CD4-positive, alpha-beta T cell treated with Interleukin-15 for 4 hours (primary cell): ENCODE measurements at places on chromosomes 6 and 20.

- DNase-seq, result no peak
These were observed 64.0 kb downstream of the QRSL1 start for GRCh38 chr6:106693418-106693817.

DNA sequence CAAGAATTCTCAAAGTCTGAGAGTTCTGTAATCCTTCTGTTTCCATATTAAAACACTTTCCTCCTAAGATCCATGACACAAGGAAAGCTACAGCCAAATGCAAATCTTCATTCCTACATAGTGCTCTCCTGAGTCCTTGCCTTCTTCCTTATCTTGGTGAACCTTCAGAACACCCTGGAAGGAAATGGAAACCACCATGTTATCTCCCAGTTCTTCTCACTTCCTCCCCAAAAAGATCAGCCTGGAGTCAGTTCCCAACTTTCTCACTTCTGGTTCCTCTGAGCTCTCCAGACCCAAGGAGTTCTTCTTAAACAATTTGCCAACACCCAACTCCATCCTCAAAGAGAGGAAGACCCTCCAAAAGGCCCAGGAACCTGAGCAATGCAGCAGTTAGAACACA lies 193.3 kb upstream of the CCN2 start:
- no peak for DNase-seq

DNA sequence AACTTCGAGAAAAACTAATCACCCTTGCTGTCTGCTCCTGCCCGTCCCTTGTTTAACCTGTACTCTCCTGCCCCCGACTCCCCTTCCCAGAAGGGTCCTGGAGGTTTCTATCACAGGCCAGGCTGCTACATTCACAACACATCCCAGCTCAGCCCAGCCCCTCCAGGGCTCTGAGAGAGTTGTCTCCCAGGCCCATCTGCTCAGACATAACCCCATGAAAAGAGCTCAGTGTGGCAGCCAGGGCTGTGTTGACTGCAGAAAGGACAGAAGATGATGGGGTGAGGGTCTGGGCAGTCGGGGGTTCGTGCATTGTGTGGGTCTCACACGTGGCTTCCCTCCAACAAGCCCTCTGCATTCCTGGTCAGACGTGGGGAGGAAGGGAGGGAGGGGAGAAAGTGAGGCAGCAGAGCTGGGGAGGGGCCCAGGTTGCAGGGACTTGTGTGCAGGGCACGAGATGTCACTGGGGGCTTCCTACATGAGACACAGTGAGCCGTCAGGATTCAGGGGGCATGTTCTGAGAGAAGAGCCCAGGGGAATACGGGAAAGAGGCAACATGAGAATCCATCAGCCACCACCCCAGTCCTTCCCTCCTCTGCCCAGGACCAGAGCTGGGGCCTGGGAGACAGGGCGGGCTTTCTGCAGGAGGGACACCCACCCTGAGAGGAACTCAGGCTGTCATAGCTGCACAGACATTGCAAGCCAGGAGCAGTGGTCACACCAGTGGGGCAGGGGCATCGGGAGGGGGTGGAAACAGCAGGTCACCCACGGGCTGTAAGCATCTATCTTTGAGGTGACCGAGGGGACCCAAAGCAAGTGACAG lies 372.9 kb downstream of the PREX1 start:
- no peak for DNase-seq

DNA sequence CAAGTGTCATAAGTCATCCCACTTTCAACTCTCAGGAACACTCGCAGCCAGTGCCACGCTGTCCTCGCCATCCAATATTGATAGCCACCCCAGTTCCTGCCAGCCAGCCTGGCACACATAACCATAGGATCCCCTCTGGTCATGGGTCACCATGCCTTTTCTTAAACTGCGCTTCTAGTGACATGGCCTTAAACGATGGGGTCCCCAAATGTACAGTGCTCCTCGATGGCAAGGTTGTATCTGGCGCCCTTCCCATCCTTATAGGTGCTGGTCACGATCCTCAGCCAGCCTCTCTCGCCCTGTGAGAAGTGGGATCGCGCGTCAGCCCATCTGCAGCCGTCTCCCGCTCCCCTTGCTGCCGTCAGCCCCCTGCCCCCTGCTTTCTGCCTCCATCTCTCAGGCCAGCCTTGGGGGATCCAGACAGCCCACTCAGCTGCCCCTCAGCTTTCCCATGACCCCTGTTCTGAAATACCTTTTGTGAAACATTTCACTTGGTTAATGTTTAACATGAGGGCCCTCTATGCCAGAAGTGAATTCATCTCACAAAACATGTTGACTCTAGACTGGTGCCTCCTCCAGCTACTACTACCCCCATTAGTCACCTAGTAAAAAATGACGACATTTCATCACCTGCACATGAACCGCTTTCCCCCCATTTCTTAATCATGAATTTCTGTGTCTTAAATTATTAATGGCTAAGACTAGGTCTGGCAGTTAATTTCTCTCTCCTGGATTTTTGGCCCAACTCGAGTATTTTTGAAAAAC lies 11.4 kb downstream of the CTSZ start:
- DNase-seq, result no peak

DNA sequence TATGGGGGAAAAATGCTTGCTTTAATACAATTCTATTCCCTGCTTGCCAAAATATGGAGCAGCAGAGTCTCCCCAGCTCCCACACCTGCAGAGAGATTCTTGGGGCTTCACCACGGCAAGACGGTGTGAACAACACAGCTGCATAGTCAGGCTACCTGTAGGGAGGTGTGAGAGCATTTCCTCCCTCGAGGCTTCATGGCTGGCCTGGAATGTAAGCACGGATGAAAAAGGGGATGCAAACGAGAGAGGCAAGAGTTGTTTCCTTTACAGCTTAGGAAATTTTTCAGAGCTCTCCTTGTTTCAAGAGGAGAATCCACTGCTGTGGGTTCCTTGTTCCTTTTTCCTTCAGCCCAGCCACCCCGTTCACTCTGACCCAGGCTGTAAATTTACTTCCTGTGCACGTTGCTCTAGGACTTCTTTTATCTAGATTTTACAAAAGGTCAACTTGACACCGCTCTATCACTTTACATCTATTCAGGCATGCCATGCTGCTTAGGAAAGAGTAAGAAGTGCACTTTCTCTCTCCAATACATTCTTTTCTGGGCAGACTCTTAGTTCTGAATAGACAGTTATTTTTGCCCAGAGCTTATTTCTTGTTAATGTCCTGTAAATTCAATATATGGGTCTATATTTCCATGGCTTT lies 197.1 kb downstream of the KHDC1L start:
- no peak for DNase-seq

DNA sequence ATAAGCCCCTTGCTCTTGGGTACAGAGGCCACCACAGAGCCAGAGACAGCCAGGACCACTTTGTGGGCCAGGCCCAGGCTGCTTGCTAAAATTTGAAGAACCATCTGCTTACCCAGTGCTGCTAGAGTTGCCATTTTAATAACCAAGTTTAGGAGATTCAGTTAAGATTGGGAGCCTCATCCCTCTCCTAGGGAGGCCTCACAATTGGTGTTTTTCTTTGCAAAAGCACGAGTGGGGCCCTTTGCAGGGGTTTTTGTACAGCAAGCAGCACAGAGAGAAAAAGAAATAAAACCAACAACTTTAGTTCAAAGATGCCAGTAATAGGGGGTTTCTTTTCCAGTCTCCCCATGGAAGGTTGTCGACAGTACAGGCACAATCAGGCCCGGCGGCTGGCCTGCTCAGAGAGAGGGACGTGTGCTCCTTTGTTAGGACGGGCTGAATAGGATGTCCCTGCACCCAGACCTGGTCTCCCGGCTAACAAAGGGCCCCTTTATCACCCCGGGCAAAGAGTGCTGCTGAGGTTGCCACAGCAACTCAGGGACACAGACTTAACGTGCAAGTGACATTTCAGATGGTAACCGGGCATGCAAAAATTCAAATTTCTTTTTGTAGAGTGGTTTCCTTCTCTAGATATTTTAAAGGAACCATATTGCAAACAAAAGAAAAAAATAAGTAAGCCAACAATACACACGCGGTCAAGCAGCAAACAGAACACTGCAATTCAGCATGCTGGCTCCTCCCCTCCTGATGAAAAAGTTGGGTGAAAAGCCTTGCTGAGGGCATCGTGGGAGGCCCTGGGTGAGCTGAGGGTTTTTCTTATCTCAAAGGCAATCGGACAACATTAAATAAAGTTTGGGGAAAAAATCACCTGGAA lies 10.5 kb upstream of the TOX2 start:
- DNase-seq, result no peak

GRCh38 chr6:64672651-64673050 lies 1034.4 kb downstream of the EYS start:
- DNase-seq, result no peak

GRCh38 chr6:12478921-12479320 lies 188.8 kb downstream of the EDN1 start:
- DNase-seq, result no peak

DNA sequence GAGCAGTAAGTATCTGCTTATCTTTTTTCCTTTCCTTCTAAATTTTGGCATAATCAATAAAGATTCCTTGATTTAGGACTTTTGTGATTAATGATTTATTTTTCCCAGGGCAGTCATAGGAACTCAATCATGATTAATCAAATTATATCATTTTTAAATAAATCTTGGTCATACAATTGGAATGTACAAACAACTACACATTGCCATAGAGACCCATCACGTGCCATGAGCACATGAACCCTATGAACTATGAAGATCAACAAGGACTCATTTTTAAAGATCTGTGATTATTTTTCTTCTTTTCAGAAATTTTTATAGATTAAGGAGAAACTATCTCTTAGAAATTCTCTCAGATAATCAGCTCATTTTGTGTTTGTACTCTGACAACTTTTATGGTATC lies 622.4 kb downstream of the BCKDHB start:
- no peak for DNase-seq

- DNase-seq, result no peak
These were observed 31.4 kb downstream of the COL11A2 start for GRCh38 chr6:33160728-33161344.

DNA sequence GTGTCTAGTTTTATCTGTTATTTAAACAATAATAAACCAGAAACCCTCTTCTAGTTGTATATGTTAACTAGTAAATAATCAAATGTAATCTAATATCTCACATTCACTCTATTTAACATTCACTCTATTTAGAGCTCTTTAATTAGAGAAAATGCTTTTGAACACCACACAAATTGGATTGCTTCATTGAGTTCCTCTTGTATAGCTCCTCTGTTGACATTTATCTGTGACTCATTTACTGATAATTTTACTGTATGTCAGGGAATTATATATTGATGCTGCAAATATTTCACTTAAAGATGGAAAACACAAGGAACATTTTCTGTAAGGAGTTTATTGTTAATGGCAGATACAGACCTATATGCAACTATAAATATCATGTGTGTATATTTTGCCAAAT lies 594.6 kb downstream of the COL12A1 start:
- DNase-seq, result no peak

DNA sequence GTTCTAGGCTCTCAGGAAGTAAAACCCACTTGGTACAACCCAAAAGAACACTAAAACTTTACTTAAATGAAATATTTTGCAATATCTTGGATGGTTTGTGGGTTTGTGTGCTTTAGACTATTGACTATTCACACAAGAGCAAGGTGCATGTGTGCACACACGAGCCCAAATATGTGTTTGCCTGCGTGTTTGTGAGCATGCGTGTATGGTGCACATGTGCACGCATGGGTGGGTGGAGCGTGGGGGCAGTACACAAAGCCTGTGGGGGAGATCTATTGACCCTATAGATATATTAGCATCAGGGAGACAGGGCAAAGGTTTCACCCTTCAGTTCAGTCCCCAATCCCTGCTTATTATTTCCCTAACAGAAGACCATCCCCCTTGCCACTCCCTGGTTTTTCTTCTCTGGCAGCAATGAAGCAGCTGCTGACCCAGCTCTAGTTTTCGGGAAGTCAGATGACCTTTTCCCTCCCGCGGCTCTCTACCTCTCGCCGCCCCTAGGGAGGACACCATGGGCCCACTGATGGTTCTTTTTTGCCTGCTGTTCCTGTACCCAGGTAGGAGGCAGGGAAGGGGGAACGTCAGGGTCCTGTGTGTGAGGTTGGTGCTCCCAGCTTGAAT lies at the start of gene C2:
C2 (plus strand) TSS at position 476 of the 621 bp plus-strand sequence; CDS start at position 512, 36 bp downstream.
- no peak for DNase-seq

DNA sequence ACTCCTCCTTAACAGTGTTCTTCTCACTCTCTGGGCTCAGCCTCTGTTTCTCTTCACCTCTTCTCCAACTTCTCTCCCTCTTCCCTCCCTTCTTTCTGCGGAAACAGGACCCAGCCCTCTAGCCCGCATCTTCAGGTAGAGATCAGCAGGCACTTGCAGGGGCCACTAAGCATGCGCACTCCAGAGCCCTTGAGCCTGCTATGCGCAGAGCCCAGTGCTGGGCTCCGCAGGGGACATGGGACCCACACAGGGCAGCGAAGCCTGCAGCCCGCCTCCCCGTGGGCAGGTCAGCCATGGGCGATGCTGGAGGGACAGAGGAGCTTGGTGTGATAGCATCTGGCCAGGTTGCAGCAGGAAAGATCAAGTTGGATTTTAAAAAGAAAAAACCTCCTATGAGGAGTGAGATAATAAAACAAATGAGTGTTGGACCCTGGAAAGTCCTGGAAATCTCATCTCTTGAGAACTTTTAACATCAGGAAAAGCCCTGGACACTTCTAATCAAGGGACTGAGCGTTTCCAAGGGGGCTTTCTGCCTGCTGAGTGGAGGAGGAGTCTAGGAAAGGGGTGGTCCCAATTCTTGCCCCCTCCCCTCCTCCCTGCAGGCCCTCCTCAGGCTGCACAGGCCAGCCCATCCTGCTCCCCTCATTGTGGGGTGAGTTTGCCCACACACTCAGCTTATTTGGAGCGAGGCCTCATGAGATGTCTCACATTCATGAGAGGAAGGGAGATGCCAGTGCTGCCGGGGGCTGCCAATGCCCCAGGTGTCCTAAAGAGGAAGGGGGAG lies 71.9 kb downstream of the MDGA1 start:
- no peak for DNase-seq

GRCh38 chr20:51939259-51939585 lies 136.9 kb upstream of the SALL4 start:
- DNase-seq, result no peak

GRCh38 chr6:33875696-33876095 lies 71.9 kb upstream of the MLN start:
- no peak for DNase-seq

GRCh38 chr6:104123227-104123626 lies 736.5 kb downstream of the HACE1 start:
- no peak for DNase-seq

DNA sequence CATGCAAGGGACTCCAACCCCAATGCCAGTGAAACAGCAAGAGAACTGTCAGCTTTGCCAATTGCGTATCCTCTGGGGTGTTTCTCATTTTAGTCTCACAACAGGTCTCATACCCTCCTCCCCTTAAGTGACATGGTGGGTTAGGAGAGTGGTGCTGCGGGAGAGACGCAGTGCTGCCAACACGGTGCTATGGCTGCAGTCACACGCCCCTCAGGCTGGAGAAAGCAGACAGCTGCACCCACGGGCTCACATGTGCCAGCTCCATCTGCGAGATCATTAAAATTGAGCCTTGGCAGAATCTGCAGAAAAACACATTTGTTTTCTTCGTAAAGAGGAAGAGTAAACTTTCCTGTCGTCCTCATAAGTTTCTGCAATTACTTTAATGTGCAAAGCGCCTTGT lies 114.7 kb downstream of the ANKRD60 start:
- DNase-seq, result no peak
